ELR (cell line): ENCODE measurements at places on chromosomes 1 and 21.

- DNase-seq = no peak
Observed at GRCh38 chr1:211731456-211732292, 56.3 kb upstream of the NEK2 start.

DNA sequence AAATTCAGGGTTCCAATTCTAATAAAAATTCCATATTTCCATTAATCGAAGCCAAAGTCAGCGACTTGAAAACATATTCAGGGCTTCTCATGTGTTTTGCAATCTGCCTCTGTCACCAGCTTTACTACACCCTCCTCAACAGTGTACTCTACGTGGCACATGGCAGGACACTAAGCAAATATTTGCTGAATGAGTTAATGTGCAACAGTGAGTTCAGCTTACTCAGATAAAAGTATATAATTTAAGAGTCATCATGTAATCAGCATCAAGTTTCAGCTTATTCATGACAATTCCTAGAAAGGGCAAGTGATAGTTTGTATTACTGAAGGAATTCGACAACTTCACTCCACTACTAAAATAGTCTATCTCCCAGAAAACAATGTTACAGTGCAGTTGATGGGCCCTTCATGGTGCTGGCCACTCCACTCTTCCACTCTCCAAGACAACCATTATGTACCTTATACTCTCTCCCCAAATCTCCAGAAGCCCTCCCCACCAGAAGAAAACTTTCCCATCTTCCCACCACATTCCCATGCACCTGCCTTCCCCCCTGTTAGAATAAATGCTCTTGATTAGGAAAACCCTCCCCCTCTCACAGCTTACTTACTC lies 97.3 kb downstream of the TTLL7 start:
- peak; percentile 91 for DNase-seq

DNA sequence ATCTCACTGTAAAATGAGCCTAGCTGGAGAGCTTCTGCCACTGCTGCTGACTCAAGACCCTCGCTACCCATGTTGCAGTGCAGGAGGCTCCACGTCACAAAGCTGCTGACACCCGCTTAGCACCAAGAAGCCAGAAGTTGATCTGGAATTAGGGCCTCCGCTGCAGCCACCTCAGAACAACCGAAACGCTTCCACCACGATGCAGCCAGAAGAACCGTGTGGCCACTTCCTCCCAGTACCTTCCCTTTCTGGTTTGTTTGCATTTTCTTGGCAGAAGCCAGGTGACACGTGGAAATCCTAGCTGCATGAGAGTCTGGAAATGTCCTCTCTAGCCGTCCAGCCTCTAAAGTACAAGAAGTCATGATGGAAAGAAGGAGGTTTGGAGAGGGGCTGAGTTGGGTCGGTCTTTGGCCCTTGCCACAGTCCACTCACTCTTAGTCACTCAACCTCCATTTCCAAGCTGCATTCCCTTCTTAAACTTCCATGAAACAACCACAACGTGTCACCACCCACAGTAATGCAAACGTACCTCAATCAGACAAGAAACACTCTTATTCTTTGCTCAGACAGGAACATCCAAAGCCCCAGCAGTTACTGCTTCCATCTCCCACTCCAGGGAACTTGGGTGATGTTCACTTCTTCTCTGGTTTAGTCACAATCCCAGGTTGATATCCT lies 10.0 kb upstream of the CDA start:
- DNase-seq = peak; percentile 77

DNA sequence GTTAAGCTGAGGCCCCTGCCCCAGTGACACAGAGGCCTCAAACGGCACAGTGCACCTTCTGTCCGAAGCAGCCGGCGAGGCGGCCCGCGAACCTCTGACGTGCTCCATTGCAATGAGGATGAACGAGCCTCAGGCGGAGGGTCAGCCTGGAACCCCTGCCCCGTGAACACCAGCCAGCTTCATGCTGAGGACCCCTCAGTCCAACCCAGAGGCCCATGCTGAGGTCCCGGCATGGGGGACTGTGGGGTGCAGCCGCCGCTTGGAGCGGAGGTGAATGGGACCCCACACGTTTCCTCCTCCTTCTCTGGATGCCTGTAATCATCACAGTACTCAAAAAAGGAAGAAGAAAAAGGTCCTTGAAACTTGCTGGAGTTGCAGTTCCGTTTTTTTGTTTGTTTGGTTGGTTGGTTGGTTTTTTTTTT lies 62.1 kb downstream of the PRKCZ start:
- DNase-seq = no peak

DNA sequence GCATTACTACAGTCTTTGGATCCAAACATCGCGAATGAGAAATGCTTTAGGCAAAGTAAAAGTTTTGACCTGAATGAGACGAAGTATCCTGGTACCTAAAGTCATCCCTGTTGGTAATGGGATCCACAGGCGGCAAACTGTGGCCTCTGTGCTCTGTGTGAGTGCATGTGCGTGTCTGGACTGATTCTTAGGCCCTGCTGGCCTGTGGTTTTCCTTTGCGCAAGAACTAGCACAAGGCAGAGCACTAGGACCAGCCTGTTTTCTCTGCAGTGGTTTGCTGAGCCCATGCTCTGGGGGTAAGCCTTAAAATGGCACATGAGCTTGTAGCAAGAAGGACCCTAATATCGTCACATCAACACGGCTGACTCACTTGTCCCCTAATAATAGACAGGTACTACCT lies 251.2 kb downstream of the DSCAM start:
- no peak for DNase-seq

DNA sequence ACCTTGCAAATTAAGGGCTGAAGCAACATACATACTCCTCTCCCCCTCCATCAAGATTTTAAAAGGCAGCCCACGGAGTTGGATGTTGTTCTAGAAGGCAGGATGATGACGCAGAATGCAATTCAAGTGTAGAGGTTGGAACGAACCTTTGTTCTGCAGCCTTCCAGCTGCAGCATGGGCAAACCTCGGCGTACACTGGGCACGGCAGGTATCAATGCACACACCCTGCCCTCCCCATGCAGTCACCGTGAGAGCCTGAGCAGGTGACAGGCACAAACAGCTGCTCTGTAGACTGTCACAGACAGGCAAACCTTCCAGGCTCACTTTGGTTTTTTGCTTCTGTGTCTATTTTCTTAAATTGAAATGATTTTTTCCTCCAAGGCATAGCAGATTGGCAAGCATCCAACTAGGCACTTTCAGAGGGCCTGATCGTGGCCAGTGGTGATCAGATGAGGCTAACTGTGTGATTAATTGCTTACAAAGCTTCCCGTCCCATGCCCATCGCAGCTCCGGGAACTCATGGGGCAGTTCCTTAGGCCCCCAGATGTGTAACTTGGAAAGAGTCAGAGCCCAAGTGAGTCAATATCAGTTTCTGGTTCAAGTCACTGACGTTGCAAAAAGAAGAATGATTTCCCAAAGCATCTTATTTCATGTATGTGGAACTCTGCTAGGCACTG lies 82.3 kb downstream of the ITPKB start:
- peak; percentile 84 for DNase-seq

DNA sequence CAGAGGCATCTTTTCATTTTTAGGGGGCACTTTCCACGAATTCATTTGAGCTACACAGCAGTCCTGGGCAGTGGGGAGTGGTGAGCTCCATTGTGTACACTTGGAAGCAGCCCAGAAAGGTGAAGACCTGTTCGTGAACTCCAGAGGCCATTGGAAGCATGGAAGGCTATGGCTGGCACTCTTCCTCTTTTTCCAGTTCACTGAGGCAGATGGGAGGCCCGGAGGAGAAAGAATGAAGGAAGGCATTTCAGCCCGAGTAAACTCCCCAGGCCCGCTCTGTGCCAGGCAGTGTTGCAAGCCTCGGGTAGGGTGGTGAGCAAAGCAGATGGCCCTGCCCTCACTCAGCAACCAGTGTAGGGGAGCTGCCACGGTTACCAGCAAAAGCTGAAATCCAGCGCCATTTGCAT lies 673 bp upstream of the DHCR24 start:
- DNase-seq = no peak

DNA sequence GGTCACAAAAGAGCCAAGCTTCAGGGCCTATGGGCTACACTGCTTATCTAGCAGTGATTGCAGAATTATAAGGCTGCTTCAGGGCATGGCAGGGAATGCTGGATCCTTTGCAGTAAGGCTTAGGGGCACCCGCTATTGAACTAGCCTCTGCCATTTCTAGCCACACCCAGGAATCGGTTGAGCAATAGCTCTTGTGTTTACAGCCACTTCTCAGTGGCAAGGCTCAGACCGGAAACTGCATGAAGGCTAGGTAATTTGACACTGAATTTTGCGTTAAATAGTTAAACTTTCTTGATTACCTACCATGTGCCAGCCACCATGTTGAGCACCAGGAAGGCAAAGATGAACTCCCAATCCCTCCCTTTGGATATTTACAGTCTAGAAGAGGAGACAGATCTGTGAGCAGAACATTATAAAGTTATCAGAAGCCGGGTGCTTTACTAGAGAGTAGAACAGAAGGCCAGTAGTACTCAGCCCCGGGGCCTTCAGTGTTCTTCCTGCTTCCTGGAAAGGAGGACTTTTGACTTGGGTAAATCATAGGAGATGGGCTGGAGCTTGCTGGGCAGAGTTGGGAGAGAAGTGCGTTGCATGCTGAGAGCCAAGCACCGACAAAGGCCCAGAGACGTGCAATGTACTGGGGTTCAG lies 98.6 kb upstream of the LPGAT1 start:
- peak; percentile 48 for DNase-seq

DNA sequence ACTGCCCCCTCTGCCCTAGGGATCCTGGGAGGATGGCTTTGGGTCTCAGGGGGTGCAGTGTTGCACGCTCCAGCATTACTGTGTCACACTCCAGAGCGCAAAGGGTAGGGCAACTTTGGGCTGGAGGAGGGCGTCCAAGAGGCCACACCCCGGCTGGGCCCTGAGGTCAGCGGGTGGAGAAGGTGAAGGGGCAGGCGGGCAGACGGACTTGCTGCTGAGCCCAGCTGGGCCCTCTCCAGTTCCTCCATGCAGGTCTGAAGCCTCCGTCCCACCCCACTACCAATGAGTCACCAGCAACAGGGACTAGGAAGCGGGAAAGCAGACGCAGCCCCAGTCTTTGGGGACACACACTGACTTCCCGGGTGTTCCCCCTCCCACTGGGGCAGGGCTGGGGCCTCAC lies 116.0 kb downstream of the CASZ1 start:
- DNase-seq = no peak

GRCh38 chr1:98143403-98143802 lies 222.6 kb upstream of the DPYD start:
- no peak for DNase-seq

DNA sequence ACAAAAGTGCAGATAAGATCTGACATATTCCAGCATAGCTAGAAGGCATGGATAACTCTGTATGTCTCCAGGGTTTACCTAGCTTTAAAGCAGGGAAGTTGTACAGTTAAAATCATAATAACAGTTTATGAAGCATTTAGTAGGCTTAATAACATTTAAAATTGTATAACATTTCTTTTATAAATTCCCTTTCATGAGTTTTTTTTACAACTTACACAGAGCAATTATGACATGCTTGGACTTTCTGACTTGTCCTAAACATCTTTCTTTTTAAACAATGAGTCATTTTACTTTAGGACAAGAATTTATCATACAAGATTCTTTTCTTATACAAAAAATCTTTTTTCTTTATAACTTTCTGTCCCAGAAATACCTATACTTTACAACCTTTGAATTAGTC lies 408.5 kb upstream of the NEGR1 start:
- peak; percentile 3 for DNase-seq

GRCh38 chr1:20491178-20491577 lies 5.2 kb upstream of the CAMK2N1 start:
- no peak for DNase-seq

DNA sequence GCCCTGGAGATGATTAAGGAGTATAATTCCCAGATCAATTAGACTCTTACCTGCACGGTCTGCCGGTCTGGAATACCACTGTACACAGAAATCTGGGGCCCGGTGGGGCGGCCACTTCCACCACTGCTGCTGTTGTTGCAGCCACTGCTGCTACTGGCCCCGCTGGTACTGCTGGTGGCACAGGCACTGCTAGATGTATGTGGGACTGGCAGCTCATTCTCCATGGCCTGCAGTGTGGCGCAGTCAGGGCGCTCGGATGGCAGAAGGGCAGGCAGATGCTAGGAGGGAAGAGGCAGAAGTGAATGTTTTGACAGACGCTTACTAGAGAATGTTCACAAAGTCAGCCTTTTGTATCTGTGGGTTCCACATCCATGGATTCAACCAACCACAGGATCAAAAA lies 54.4 kb upstream of the A3GALT2 start:
- DNase-seq = no peak

GRCh38 chr1:182444497-182444896 lies 5.4 kb upstream of the RGSL1 start:
- DNase-seq = no peak

- DNase-seq = no peak
Observed at GRCh38 chr21:33203371-33203724, 26.4 kb upstream of the IFNAR2 start.

GRCh38 chr1:204419064-204419403 lies 7.4 kb upstream of the PPP1R15B start:
- peak; percentile 61 for DNase-seq

- DNase-seq = no peak
Observed at GRCh38 chr1:95118067-95118499, 928 bp downstream of the TLCD4 start.

DNA sequence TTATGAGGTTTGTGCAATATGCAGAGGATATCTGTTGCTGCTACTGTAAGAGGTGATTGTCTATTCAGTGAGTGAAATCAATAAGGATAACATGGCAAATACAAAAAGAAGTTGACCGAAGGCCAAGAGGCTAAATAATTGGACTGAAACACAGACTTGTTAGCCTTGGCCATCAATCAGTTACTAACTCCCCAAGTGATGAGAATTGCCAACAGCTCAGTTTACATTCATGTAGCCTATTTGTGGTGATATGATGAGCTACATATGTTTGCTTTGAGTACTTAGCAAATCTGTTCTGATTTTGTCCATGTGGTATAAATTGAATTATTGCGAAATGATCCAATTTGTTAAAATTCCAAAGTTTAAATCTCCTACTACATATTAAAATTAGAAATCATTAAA lies 68.6 kb upstream of the VAV3 start:
- DNase-seq = no peak

DNA sequence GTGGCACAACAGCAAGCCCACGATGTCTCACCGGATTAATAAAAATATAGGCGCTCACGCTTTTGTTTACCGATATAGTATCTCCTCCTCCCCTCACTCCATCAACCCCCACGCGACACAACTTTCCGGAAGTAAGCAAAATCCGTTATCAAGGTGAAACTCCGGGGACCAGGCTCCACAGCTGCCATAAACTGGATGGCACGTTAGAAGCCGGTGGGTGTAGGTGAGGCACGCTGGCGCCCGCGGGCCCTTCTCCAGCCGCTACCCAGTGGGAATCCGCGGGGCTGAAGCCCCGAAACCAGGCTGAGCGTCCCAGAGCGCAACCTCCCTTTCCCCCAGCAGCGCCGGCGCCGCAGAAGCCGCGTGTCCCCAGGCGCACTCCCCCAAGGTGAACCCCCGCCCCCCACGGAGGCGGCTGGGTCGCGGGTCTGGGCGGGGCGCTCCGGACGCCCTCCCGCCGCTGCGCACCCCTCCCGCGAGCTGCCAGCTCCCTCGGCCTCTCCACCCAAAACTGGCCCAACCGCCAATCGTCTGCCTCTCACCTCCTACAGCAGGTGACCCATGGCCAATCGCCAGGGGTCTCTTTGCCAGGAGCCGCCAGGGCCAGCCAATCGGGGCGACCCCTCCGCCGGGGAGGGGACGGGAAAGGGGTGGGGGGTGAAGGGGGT lies 112.4 kb downstream of the OSBPL9 start:
- peak; percentile 97 for DNase-seq
